ENCODE measurements at places on chromosomes 13 and 19.
A peak's percentile ranks its signal among the peaks of the same experiment; 100 is the strongest.

DNA sequence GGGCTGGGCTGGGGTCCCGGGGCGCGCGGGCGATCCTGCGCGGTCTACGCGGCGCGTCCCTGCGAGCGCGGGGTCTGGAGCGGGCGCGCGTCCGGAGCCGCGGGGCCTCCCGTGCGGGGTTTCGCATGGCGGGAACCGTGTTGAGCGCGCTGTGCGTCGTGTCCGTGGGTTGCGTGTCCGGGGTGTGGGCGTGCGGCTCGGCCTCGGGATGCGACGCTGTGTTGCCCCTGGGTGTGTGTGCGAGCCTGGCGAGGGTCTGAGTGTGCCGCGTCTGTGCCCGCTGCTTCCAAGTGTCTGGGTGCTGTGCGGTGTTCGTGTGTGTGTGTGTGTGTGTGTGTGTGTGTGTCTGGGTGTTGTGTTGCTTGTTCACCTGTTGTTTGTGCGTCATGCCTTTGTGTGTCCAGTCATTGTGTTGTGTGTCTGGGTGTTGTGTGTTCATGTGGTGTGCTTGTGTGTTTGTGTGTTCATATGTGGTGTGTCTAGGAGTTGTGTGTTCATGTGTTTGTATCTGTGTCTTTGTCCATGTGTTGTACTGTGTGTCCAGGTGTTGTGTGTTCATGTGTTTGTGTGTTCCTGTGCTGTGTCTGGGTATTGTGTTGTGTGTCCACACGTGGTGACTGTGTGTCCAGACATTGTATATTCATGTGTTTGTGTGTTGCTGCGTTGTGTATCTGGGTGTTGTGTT is 552 bp downstream of the PLK5 start:
- DNase-seq, result no peak

GRCh38 chr13:95624020-95624419 is 20.5 kb downstream of the DZIP1 start:
- DNase-seq, result no peak

DNA sequence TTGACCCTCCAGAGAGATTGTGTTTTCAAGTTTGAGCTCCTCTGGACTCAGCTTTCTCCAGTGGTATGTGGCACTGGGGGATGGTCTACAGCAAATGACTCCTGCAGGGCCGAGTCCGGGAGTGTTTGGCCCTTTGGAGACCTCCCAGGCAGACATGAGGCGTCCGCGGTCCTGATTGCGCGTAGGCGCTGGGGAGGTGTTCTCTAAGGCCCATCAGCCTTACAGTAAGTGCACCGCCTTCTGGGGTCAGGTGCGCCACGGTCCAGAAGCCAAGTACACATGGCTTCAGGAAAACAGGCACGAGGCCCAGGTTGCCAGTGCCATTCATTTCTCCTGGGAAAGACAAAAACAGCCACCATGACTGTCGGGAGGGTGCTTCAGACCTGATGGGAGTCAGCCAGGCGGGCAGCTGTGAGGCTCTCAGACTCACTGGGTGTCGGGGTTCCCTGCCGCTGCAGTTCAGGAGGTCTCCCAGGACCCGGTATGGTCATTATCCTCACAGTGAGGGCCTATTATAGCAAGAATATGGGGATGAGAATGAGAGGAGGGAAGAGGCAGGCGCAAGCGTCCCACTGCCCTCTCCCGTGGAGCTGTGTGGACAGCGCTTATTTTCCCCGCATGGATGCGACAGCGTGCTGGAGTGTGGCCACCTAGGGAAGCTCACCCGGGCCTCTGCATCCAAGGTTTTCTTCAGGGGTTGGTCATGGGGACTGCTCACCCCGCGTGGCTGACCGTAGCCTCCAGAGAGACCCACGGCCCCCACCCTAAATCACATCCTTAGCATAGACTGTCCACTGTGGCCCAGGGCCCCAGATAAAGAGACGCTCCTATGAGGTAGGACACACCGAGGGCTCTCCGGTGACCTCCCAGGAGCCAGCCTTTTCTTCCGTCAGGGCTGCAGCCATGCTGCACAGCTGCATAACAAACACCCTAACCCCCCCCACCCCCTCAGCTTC is 21.8 kb downstream of the CCDC8 start:
- DNase-seq, result no peak

DNA sequence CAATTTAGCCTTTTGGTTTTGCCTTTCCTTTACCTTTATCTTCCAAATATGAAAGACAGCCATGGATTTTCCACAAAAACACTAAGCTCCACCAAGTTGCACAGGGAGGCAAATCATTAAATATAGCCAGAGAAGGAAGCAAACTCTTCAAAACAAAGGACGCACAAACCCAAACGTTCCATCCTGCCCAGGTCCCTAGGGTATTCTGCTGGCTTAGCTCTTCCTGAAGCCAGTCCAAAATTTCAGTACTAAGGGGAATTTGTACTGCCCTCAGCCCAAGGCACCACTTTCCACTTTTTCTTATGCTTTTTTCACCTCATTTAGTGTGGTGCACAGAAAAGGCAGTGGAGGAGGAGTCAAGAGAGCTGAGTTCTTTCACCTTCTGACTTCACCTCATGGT is 169.9 kb downstream of the FLT1 start:
- no peak for DNase-seq

GRCh38 chr13:60501236-60501635 is 104.2 kb downstream of the TDRD3 start:
- no peak for DNase-seq

- DNase-seq, result peak; percentile 47
Measured at GRCh38 chr13:32310134-32310706, 4.9 kb downstream of the ZAR1L start.

DNA sequence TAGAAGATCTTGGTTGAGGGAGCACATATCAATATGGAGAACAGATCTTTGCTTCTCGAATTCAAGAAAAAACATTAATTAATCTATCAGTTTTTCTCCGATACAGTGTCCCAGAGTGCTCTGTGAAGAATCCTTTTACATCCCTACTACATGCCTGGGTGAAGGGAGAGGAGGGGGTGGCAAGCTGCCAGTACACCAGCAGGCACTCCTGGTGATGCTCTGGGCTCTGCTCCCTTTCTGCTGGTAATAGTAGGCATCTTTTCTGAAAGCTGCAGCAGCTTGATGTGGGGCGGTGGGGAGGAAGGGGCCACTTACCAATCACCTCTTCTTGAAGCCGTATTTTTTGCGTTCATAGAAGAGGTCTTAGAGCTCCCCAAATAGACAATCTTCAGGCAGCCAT is 30.7 kb downstream of the PBX4 start:
- DNase-seq, result no peak

DNA sequence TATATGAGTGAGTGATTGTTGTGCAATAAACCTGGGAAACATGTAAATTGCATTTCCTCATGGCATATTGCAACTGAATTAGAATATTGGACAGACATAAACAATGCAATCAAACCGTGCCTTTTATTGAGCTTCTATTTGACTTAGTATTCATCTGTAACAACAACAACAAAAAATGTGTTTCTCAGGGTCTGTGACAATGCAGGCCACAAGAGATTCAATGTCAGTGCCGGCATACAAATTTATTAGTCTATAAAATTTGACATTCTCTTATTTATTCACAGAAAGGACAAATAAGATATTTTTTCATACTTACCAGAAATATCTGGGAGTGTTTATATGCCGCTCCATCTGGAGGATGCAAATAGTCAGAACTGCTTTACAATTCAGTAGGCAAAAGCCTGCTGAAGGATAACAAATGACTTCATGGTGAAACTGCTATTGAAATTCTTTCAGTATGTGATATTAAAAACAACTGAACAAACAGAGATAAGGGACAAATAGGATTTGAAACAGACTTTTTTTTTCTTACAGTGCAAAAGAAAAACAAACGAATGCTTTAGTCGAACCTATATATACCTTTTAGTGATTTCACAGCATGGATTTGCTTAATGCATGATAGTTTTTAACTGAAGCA is 77.2 kb downstream of the DACH1 start:
- DNase-seq, result no peak

DNA sequence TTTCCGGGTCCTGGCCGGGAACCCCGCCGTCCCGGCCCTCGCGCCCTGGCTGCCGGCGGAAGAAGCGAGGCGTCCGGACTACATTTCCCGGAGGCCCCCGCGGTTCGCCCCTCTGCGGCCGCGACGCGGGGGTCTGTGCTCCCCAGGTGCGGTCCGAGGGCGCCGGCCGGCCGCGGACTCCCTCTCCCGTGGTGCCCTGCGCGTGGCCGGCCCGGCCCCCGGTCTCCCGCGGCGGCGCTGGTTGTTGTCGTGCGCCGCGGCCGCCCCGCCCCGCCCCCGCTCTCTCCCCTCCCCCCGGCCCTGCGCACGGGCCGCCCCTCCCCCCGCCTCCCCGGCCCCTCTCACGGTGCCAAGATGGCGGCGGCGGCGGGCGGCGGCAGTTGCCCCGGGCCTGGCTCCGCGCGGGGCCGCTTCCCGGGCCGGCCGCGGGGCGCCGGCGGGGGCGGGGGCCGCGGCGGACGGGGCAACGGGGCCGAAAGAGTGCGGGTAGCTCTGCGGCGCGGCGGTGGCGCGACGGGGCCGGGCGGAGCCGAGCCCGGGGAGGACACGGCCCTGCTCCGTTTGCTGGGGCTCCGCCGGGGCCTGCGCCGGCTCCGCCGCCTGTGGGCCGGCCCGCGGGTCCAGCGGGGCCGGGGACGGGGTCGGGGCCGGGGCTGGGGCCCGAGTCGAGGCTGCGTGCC is at the start of gene KMT2B:
TSS of gene KMT2B (plus strand) at position 339 of the 680 bp plus-strand sequence. CDS start at position 355, 16 bp downstream.
- DNase-seq, result no peak

- DNase-seq, result no peak
Measured at GRCh38 chr13:37918751-37919150, 49.2 kb upstream of the TRPC4 start.

DNA sequence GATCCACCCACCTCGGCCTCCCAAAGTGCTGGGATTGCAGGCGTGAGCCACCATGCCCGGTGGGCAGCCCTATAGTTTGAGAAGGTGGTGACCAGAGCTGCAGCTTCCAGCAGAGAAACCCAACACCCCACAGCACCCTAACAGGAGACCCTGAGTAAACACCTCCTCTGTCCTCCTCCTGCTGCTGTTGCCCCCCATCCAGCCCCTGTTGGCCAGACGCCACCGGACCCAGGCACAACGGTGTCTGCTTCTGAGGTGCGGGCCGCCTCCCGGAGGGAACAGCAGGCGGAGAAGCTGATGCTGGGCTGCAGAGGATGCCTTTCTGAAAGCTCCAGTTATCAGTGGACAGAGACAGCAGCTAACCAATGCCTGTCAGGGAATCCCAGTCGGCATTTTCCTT is 175.5 kb downstream of the COL4A1 start:
- no peak for DNase-seq

- DNase-seq, result no peak
Measured at GRCh38 chr13:113170511-113170910, 12.1 kb downstream of the PROZ start.

- DNase-seq, result no peak
Measured at GRCh38 chr19:47310819-47311218, 1.2 kb downstream of the C5AR1 start.

DNA sequence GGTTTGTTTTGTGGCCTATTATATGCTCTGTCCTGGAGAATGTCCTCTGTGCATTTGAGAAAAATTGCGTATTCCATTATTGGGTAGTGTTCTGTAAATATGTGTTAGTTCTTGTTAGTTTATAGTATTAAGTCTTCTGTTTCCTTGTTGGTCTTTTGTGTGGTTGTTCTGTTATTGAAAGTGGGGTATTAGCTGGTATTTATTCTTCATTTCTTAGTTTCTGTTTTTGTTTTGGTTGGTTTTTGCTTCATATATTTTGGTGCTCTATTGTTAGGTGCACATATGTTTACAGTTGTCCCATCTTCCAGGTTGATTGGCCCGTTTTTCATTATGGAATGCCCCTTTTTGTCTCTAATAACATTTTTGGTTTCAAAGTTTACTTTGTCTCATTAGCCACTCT is 77.3 kb downstream of the DNAJC15 start:
- DNase-seq, result no peak

GRCh38 chr13:69324090-69324886 is 783.3 kb upstream of the ATXN8OS start:
- DNase-seq, result no peak

GRCh38 chr13:29472332-29472961 is 123.0 kb downstream of the SLC7A1 start:
- DNase-seq, result no peak

- no peak for DNase-seq
Measured at GRCh38 chr13:102699504-102699903, 4.7 kb upstream of the METTL21C start.

DNA sequence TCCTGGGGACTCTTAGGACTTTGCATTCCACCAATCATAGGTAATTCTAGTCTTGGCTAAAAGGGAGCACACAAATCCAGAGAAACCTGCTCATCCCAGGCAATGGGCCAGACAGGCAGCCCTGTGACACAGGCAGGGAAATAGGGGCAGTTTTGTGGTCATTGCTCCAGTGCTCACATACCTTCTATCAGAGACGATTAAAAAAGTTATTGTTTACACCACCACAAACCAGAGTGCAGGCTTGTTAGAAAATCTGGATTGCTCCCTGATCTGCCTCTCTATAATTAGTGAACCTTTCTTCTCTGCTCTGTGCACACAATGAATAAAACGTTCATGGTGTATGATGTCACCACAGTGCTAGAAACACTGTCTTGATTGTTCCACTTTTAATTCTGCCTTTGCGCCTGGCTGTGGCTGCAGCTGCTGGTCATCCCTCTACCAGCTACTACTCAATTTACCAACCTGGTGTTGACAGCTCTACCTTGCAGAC is 121.6 kb upstream of the SPATA13 start:
- no peak for DNase-seq

DNA sequence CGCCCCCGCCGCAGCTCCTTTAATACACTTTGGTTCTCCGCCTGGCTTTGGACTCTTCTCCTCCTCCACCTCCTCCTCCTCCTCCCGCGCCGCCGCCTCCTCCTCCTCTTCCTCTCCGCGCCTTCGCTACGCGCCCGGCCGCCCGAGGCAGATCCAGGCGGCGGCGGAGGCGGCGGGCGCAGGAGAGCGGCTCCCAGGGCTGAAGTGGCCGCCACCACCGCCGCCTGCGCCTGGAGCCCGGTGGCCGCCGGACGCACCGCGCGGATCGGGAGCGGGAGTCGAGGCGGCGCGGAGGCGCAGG is at the start of gene ZIC2:
TSS of gene ZIC2 (plus strand) at position 50 of the 301 bp plus-strand sequence. CDS start 281 bp downstream, outside the sequence.
- no peak for DNase-seq

DNA sequence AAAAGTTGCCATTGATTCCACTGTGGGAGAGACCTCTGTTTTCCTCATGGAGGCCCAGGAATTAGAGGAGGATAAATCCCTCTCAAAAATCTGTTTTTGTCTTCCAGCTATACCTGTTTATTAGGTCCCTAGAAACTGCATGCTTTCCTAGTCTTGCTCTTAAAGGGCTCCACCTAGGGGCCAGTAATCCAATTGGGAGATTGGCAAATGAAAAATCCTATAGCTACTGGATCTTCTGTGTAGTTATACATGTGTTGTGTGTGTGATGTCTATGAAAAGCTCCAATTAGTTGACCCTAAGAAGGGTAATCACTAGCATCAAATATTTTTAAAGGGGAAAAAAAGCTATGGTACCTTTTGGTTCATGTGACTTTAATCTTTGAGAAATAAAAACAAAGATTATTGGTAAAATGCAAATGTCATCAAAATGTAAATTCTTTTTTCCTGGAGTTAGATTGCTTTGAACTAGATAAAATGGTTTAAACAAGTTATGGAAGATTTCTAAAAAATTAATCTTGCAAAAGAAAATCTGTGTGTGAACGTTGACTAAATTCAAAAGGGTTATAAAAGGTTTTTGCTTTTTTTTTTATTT is 63.4 kb upstream of the C1QTNF9B start:
- DNase-seq, result no peak
